WTC11 (cell line): ENCODE measurements at places on chromosomes 1 and 21.

- no peak for DNase-seq
Measured at GRCh38 chr1:203992440-203992839, 80.5 kb upstream of the SOX13 start.

GRCh38 chr1:58813801-58814200, 30.0 kb upstream of the JUN start:
- DNase-seq = no peak

DNA sequence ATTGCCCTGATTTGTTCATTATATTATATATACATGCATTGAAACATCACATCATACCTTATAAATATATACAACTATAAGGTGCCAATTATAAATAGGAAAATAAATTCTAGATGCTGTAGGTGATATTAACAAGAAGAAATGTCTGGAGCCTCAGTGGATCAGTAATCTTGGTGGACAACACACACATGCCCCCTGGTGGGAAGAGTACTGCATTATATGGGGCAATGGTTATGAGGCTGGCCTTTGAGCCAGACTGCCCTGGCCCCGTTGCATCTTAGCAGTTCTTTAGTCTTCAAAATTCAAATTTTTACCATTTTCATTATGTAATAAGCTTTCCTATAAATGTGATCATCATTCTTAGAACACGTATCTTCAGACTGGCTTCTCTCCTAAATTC, 335.0 kb upstream of the GREM2 start:
- DNase-seq = peak; percentile 23

GRCh38 chr1:226027538-226028217, 28.5 kb upstream of the SDE2 start:
- no peak for DNase-seq

DNA sequence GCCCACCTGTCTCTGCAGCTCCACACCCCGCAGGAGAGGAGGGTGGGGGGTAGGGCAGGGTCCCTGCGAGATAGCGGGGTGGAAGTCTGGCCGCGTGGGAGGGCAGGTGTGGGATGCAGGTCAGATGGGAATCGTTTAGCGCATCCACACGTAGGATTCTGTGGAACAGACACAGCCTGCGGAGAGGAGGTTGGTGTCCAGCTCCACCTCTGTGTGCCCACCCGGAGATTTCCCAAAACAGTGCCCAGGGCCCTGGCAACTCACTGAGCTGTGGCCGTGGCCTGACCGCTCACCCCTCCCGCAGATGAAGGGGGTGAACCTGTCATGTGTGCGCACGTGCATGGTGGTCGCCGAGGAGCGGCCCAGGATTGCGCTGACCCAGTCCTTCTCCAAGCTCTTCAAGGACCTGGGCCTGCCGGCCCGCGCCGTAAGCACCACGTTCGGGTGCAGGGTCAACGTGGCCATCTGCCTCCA, 46.9 kb downstream of the S100B start:
- no peak for DNase-seq
